Stomach (tissue), 19 donors: ENCODE measurements at places on chromosomes 12 and 14. TPM values are rescaled to one million over a fixed set of nuclear protein-coding genes. Genes with fewer than 3 reads are reported as not detected.

DNA sequence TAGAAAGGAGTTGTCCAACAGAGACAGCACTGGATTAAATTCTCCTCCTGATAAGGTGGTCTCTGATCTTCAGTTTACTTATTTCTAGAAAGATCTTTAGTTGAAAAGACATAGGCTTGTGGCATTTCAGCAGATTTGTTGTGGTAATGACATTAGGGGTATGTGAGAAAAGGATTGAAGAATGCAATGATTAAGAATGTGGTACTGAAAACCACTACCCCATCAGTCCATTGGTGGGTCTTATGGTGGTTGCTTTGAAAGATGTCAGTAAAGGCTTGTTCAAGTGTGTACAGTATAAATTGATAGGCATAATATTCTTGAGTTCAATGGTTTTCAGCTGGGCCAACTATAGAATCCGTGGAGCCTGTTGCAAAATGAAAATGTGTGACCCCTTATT lies 10.8 kb downstream of the PPFIBP1 start:
- DNase-seq: no peak
- H3K4me3 ChIP-seq: no peak overlapping the region
- peaks cover 7% of the 10 kb centered on the region for H3K36me3 ChIP-seq

The RGS6 gene
- total RNA-seq: 11.2 TPM

- no peak overlapping the region for H3K27ac ChIP-seq
- no peaks in the 10 kb centered on the region for H3K36me3 ChIP-seq
- H3K4me1 ChIP-seq: no peaks in the 10 kb centered on the region
- DNase-seq: no peak
- H3K4me3 ChIP-seq: no peak overlapping the region
Measured at GRCh38 chr12:84974155-84974815, 61.7 kb upstream of the SLC6A15 start.

The INHBE gene
- total RNA-seq: not detected

DNA sequence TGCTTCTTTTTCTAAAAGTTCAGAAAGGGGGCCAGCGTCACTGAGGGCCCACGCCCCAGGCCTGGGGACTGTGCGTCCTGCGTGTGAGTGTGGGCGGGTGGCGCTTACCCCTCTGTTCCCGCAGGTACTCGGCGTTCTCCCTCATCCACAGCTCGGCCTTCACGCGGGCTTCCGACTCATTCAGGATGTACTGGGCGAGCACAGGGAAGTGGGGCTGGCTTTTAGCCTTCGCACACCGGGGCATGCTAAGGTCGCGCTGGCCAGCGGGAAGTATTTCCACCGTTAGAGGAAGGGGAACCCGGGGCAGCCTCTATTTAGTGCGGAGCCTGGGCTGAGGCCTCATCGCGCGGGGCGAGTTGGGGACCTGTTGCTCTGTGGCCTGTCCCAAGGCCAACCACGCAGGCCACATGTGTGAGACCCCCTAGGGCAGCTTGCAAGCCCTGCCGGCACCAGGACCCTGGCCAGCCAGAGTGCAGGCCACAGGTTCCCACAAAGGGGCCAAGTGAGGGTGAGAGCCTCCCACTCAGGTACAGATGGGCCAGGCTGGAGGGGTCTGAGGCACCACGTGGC lies 29.2 kb upstream of the BTBD6 start:
- DNase-seq: no peak
- no peaks in the 10 kb centered on the region for H3K27me3 ChIP-seq

GRCh38 chr14:102184316-102185035 lies 44.8 kb downstream of the WDR20 start:
- DNase-seq: no peak
- H3K36me3 ChIP-seq: no peaks in the 10 kb centered on the region
- H3K4me3 ChIP-seq: no peak overlapping the region
- H3K4me1 ChIP-seq: peaks cover 36% of the 10 kb centered on the region

The P2RX7 gene
- 2.2 TPM for total RNA-seq

DNA sequence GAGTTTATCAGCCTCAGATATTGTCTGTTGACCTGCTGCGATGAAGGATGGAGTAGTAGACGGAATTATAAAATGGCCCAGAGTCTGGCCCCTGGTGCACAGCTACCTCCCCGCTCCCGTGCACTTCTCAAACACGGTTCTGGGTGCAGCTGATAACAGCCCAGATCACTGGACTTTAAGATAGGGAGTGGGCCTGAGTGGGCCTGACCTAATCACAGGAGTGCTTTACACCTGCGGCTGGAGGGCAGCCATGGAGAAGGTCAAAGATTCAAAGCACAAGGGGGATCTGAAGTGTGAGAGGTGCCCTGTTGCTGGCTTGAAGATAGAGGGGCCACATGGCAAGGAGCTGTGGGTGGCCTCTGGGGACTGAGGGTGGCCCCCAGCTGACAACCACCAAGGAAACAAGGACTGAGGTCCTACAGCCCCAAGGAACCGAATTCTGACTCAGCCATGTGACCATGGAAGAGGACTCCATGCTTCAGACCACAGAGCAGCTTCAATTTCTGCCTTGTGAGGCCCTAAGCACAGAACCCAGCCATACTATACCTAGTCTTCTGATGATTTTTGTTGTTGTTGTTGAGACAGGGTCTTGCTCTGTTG lies 113.4 kb downstream of the ZNF664 start:
- DNase-seq: no peak
- no peak overlapping the region for H3K27ac ChIP-seq
- no peak overlapping the region for H3K4me3 ChIP-seq
- no peaks in the 10 kb centered on the region for H3K36me3 ChIP-seq

The SSTR1 gene
- total RNA-seq: 26.1 TPM

DNA sequence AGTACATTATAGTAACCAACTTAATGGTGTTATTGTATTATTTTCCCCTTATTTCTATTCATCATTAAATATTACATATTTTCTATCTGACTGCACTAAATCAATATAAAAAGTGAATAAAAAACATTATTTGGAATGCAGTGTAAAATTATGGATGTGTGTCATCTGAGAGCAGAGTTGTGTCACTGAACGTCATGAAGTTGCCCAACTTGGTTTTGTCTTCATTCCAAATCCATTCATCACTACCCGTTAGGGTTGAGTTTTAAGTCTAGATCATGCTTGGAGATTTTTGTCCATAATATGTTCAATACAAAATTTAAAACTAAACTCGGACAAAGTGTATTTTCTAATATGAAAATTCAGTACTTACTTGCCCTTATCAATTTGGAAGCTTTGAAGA lies 16.1 kb downstream of the KLRF1 start:
- H3K4me3 ChIP-seq: no peak overlapping the region

DNA sequence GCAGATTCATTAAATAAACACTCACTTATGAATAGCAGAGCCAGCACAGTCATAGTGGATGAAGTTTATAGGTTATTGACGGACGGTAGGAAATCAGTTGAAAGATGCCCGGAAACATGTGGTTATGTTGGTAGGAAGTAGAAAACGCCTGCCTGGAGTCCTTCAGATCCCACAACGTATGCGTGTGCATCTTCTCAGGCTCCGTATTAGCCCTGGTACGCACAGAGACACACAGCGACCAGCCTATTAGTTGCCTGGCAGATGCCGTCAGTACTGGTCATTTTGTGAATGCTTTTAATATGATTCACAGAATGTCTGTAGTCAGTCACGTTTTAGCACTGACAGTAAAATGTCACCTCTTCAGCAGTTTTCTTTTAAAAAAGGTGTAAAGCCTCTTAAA lies 196.4 kb downstream of the RGS6 start:
- H3K36me3 ChIP-seq: no peaks in the 10 kb centered on the region
- H3K4me3 ChIP-seq: no peak overlapping the region
- peak overlapping the region; percentile 11 for H3K27ac ChIP-seq
- DNase-seq: peak; percentile 5

The MON2 gene
- 20.4 TPM for total RNA-seq

DNA sequence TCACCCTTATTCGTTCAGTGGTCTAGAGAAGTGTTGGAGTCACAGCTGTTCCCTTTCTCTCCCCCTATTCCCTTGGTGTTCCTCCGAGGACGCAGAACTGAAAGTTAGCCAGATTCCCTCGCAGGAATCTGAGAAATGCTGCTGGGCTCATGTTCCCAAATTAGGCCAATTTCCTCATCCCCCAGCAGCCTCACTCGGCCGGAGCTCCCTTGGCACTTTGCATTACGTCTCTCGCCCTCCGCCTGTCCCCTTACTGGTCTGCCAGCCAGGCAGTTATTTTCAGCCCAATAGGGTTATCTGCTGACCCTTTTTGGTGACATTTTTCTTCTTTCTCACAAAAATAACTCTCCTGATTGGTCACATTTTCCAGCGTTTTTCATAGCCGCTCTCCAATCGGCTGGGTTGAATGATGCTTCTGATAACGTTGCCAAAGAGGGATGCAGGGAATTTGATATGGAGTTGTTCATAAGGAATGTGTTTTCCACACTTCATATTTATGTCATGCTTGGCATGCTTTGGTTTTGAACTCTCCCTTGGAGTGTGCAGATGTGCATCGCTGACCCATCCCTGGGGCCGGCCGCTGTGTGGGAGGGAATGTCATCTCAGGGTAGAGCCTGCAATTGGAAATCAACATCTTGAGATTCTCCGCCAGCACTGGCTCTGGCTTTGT lies 9.9 kb downstream of the IFT43 start:
- peak; percentile 80 for DNase-seq
- H3K27me3 ChIP-seq: no peaks in the 10 kb centered on the region
- peak overlapping the region; percentile 71 for H3K27ac ChIP-seq
- no peaks in the 10 kb centered on the region for H3K4me1 ChIP-seq
- H3K4me3 ChIP-seq: peak overlapping the region; percentile 19

The SLC38A6 gene
- total RNA-seq: 2.9 TPM

- no peak overlapping the region for H3K27ac ChIP-seq
- H3K36me3 ChIP-seq: no peaks in the 10 kb centered on the region
- DNase-seq: no peak
- no peaks in the 10 kb centered on the region for H3K27me3 ChIP-seq
Measured at GRCh38 chr12:70646850-70647249, 9.6 kb upstream of the PTPRB start.

DNA sequence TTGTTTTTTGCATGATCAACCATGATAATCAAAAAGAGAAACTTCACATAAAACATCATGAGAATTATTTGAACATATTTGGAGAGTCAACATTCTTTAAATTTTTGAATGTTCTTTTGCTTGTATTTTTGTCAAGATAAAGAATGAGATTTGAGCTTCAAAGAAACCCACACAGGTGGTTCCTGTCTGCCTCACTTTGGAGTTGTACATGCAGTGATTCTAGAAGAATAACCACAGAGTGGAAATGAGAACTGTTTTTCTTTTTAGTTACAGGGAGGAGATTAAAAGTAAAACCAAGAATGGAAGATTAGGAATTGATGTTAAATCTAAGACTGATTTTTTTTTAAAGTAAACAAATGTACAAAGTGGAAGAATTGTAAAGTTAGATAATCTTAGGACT lies 2.3 kb upstream of the ZNF705A start:
- no peak overlapping the region for H3K4me3 ChIP-seq
- H3K27ac ChIP-seq: no peak overlapping the region
- H3K4me1 ChIP-seq: no peaks in the 10 kb centered on the region
- no peak for DNase-seq
- no peaks in the 10 kb centered on the region for H3K36me3 ChIP-seq

- H3K27ac ChIP-seq: no peak overlapping the region
- no peak overlapping the region for H3K4me3 ChIP-seq
- no peaks in the 10 kb centered on the region for H3K4me1 ChIP-seq
- H3K27me3 ChIP-seq: no peaks in the 10 kb centered on the region
Measured at GRCh38 chr14:33065634-33066033, 127.0 kb downstream of the NPAS3 start.

- H3K27ac ChIP-seq: peak overlapping the region; percentile 84
- DNase-seq: peak; percentile 45
- H3K4me1 ChIP-seq: peaks cover 6% of the 10 kb centered on the region
Measured at GRCh38 chr14:50397390-50398188, 908 bp upstream of the CDKL1 start.

DNA sequence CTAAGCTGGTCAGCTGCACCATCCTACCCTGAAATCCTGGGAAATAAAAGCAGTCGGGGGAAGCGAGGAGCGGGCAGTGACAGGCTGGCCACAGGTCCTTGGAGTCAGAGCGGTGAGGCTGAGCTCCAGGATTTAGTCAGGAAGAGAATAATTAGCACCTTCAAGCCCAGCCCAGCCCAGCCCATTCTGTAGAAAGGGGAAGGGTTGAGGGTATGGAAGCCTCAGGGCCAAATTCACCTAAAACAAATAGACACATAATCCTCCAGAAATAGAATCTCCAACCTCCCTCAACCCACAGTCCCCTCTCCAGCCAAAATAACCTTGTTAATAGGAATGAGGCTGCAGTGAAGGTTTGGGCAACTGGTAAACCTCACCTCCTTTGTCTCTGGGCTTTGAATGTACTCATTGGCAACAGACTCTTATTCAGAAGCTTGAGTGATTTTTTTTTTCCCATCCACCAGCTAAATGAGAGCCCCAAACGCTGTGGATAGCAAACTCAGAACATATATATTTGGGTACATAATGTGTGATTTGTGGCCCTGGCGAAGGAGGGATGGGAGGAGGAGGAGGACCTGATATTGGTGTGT lies 334.1 kb downstream of the DPF3 start:
- no peak for DNase-seq
- no peaks in the 10 kb centered on the region for H3K36me3 ChIP-seq
- H3K4me3 ChIP-seq: no peak overlapping the region
- H3K27me3 ChIP-seq: no peaks in the 10 kb centered on the region
- no peaks in the 10 kb centered on the region for H3K4me1 ChIP-seq

- H3K4me3 ChIP-seq: no peak overlapping the region
- DNase-seq: no peak
- no peaks in the 10 kb centered on the region for H3K27me3 ChIP-seq
- H3K4me1 ChIP-seq: no peaks in the 10 kb centered on the region
- H3K27ac ChIP-seq: no peak overlapping the region
Measured at GRCh38 chr14:86575141-86575540, 1045.2 kb downstream of the FLRT2 start.

DNA sequence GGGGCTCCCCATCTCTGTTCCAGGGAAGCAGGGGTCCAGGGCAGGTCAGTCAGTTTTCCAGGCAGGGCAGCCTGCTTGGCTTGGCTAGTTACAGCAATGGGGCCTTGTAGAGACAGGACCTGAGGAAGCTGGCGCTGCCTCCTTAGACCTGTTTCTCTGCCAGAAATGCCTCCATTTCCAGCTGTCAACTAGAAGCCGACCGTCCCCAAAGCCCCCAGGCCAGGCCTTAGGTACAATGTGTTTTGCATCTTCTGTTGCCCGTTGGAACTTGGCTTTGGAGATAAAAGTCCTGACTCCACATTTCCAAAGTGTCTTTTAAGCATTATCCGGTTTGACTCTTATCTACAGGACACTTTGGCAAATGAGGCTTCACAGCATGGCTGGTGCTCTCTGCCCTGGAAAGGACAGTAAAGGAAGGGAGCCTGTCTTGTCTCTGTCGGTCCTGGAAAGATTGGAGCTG lies 42.6 kb downstream of the KRT80 start:
- H3K4me1 ChIP-seq: peaks cover 45% of the 10 kb centered on the region
- no peak for DNase-seq
- no peaks in the 10 kb centered on the region for H3K36me3 ChIP-seq
- peak overlapping the region; percentile 88 for H3K27ac ChIP-seq

- H3K4me3 ChIP-seq: no peak overlapping the region
- DNase-seq: no peak
- H3K4me1 ChIP-seq: peaks cover 16% of the 10 kb centered on the region
- peak overlapping the region; percentile 58 for H3K27ac ChIP-seq
Measured at GRCh38 chr12:75960954-75961661, 70.5 kb downstream of the PHLDA1 start.

The NOXRED1 gene
- total RNA-seq: 0.18 TPM

- no peak for DNase-seq
- H3K27ac ChIP-seq: peak overlapping the region; percentile 84
- H3K4me3 ChIP-seq: no peak overlapping the region
- no peaks in the 10 kb centered on the region for H3K36me3 ChIP-seq
Measured at GRCh38 chr12:27191531-27191930, 52.6 kb upstream of the STK38L start.
